Eye (tissue), 1 donor: ENCODE measurements at places on chromosomes 5 and 9.

DNA sequence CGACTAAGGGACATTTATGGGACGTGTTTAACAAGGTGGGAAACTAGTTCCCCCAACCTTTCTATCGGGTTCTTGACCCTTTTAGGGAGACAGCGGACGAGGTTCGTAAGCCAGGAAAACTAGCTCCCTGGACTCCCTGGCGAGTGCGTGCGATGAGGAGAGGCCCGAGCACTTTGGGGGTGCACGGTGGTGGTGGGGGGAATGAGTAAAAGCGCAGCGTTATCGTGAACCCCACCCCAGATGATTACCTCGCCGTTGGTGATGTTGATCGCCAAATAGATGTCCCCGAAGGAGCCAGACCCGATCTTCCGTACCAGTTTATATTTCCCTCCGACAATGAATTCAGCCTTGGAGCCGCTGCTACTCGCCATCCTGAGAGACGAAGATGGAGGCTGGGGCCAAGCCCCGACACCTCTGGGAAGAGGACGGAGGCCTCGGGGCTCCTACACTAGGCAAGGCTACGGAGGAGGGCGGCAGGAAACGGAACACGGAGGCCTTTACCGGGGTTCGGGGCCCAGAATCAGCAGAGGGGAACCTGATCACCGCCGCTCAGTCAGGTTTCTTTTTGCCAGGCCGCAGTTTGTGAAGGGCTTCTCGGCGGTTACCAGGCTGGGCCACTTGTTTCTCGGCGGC lies 529 bp downstream of the CSNK1A1 start:
- peak; percentile 74 for DNase-seq

DNA sequence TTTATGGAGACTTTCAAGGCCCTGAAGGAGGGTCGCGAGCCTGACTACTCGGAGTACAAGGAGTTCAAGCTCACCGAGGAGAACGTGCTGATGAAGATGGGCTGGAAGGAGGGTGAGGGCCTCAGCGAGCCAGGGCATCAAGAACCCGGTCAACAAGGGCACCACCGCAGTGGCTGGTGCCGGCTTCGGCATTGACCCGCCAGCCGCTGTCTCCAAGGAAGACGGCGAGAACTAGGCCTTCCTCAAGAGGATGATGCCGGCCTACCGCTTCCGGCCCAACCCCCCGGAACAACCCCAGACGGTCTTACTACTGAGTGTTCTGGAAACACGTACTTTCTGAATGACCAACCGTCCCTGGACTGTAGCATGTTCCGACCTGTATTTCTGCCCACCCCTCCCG lies 169.2 kb downstream of the HINT1 start:
- DNase-seq = no peak

DNA sequence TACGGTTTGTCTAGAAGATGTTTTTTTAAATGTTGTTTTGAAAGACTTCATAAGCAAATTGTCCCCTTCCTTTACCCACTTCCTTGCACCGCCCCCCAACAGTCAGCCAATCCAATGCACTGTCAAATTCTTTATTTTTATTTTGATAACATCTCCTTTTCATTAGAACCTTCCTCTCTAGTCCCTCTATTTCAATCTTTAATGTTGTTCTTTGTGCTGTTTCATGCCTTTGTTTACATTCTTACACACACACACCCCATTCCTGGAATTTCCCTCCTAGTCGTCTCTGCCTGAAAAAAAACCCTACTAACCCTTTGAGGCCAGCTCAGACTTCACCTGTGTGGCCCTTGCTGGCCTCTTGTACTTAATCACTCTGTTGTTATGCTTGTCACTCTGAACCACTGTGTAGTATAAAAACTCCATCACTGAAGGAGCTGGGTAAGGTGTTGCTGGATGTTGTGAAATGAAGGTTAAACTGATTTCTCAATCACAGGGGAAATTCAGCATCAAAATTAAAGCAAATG lies 133.4 kb downstream of the UGCG start:
- DNase-seq = no peak

DNA sequence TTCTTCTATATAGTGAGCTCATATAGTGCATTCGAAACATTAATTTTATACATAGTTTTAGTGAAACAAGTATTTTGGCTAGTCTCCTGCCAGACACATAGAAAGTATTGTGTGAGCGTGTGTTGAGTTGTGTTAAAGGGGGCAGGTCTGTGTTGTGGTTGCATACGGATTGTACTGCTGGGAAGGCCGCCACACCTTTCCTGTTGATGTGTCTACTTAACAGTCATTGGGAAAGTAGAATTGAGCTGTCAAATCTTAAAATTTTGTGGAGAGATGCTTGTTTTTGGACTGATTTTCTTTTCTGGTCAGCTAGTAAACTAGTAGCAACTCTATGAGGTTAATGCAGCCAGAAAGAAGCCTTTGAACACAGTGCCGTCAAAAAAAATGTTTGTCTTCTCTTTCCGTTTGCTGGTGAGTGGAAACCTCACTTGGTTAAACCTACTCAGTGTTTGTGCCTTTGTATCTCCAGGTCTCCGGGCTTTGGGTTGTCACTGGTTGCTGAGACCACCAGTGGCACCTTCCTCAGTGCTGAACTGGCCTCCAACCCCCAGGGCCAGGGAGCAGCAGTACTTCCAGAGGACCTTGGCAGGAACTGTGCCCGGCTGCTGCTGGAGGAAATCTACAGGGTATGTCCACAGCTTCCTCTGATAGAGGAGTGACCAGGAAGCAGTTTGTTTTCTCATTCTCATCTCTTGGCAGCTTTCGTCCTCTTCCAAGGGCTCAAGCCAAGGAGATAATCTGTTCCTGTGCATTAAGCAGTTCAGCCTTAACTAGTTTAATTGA lies 51.5 kb downstream of the RCL1 start:
- no peak for DNase-seq

DNA sequence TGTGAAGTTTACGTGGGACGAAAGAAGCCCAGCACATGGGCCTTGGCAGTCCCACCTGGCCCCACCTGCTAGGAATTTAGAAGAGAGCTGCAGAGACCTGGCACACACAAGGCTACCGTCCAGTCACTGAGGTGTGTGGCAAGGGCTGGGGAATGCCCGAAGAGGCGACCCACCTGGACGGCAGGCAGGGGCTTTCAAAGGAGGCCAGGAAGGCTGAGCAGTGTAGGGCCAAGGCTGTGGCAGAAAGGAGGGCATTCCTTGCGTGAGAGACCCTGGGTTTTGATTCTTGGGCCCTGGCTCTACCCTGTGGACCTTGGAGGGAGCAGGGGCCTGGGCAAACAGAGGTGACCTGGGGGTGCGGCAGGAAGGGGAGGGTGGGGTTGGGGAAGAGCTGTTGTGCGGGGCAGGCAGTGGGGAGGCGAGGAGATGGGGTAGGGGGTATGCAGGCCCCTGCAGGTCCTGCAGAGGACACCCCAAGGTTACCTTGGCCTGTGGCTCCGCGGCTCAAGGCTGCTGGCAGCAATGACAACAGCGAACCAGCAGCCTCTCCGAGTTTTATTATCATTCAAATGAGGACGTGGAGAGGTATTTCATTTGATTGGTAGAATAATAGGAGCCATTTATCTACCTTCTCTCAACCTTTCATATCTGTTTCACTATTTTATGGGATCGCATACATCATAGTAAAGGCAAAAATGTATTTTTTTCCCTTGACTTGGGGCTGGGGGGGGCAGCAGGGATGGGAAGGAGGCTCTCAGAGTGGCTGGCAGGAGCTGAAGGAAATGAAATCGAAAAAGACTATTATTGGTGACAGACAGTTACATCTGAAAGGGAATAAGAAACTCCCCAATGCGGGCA lies 24.8 kb downstream of the TSPAN17 start:
- no peak for DNase-seq

- DNase-seq = no peak
Observed at GRCh38 chr5:63070001-63070400, 491.4 kb downstream of the LRRC70 start.

- no peak for DNase-seq
Observed at GRCh38 chr9:72193478-72193881, 44.2 kb downstream of the GDA start.

DNA sequence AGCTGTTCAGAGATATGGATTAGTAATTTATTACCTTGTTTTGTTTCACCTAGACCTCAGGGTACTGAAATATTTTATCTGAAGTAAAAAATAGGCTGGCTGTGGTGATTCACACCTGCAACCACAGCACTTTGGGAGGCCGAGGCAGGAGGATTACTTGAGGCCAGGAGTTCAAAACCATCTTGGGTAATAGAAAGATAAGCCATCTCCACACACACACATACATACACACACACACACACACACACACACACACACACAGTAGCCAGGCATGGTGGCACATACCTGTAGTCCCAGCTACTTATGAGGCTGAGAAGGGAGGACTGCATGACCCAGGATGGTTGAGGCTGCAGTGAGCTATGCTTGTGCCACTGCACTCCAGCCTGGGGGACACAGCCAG lies 3.7 kb downstream of the ANXA2R start:
- DNase-seq = no peak

GRCh38 chr9:105414947-105415661 lies 32.7 kb upstream of the FSD1L start:
- peak; percentile 91 for DNase-seq

DNA sequence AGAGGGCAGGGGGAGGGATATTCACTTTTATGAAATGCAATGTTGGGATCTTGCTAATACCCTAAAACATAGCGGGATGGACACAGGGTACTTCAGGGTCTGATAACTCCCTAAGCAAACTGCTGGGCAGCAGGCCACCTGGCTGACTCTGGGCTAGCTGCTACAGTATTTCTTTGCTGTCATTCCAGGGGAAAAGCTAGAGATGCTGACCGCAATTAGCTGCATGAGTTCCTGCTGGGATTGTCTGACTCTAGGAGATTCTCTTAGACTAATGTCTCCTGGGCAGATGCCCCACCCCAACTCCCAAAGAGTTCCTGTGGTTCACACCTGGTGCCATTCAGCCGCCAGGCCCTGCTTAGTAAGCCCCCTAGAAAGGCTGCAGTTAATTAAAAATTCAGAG lies 69.9 kb downstream of the PSAT1 start:
- DNase-seq = no peak

DNA sequence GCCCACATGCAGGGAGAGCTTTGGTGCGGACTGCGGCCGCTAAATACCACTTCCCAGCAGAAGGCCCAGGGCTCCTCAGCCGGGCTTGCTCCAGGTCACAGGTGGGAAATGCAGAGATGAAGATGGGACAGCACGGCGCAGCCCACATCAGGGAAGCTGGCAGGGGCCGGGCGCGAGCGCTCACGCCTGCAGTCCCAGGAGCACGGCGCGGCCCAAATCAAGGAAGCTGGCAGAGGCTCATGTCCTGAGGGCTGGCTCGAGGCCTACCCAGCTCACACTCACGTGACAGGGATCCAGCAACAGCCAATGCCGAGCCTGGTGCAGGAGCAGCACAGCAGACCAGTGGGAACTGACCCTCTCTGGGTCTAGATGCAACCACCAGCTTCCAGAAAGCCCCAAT lies 16.3 kb downstream of the LPCAT1 start:
- no peak for DNase-seq

DNA sequence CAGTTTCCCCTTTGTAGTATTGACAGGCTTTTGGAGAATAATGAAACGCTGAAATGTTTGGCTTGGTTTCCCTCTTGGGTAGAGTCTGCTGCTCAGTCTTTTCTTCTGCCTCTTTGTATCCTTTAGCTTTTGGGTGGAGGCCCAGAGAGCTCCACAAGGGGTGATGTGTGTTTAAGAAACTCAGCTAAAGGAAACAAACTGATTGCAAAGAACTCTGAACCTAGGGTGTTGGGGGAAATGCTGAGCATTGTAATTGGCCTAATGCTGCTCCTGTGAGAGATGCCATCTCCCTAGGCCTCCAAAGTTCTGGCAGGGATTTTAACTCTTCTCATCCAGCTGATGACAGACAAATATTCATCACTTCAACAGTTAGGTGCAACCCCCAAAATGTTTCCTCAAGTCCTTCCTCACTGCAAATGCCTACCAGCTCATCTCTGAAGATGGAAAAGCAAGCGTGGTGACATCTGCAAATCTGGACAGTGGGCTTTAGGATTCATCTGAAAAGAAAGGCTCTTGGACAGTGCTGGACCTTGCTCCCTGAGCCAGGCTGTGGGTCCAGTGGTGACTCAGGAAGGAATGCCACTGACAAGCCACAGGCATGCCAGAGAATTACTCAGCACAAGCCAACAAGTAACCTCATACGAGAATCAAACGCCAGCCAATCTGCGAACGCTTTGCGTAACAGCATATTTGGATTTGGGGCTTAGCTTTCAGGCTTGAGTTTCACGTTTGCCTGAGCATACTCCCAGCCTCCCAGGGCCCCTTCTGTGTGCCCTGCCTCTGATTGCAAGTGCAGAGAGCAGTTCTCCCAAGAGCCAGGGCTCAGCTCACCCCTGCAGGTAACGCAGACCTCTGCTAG lies 30.5 kb upstream of the ZSWIM6 start:
- peak; percentile 65 for DNase-seq

GRCh38 chr9:27726244-27727081 lies 153.2 kb upstream of the C9orf72 start:
- peak; percentile 97 for DNase-seq

DNA sequence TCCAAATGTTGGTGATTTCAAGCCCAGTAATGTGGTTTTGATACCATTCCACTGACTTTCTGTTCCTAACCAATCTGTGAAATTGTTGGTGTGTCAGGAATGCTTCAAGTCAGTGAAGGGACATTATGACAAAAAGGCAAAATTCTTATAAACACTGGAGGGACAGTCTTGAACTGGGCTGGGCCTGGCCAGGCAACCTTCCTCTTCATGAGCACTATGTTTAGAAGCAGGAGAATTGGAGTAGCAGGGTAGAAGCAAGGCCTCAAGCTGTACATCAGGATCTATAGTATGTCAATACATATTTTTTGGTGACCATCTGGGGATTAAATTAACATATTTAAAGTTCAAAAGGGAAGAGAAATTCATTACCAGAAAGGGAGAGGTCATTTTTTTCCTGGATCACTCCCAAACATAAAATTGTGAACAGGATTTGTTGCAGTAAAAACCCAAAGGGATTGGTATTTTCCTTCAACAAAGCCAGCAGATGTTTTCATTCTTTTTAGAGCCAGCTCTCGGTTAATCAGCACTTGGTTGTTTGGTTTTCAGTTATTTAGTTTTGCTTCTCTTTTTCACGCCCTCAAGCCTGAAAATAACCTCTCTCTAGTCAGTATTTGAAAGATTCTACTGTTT lies 77.9 kb upstream of the PIK3R1 start:
- peak; percentile 43 for DNase-seq

GRCh38 chr5:123951582-123951977 lies 439.6 kb downstream of the CSNK1G3 start:
- no peak for DNase-seq

DNA sequence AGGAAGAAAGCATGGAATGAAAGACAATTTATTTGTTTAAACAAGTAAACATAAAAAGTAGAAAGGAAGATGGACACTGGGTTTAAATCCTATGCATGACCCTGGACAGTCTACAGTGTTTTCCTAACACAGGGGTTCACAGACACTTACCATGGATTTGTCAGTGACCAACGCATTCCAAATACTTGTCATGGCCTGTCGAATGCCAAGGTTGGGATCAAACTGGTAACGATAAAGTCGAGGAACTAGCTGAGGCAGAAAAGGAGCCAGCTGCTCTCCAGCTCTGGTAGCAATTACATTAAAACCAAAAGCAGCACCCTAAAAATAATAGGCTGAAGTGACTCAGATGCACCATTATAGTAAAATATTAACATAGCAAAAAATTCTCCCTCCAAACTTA lies 59.4 kb upstream of the OR2K2 start:
- no peak for DNase-seq

- no peak for DNase-seq
Observed at GRCh38 chr5:165296401-165297130, 1791.1 kb downstream of the MAT2B start.
